Fibroblast of skin of left quadriceps (primary cell): ENCODE measurements at places on chromosomes 5 and 9.

GRCh38 chr5:149930043-149930748 lies 14.4 kb downstream of the PDE6A start:
- DNase-seq = no peak

GRCh38 chr5:35263266-35263877 lies 33.1 kb upstream of the PRLR start:
- no peak for DNase-seq

- no peak for DNase-seq
Observed at GRCh38 chr5:132469380-132470009, 21.1 kb downstream of the IRF1 start.

DNA sequence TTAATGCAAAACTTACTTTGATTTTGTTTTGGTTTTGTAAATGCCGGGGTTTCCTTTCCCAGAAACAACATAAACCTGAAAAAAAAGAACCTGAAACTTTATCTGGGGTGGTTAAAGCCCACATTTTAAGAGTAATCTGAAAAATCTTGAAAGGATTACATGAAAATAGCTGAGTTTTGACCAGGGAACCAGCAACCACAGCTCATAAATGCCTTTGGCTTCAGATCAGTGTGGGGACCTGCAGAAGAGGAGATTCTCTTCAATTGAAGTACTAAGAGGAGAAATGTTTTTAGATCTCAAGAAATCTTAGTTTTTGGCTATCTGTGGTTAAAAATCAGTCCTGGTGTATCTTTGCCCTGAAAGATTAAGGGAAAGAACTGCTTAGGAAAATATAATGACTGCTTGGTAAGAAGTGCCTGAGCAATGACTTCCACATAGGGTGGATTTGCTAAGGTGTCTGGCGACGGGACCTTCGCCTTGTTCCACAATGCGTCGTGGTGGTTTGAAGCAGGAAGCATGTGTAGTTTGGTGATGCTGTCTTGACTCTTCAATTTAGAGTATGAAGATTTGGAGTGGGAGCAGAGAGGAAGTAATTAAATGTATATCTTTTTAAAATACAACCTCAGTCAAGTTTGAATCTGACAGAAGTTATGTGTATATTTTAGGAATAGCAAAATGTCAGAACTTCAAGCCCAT lies 186.5 kb downstream of the MAN2A1 start:
- DNase-seq = no peak

- DNase-seq = no peak
Observed at GRCh38 chr5:140664030-140664358, 710 bp upstream of the WDR55 start.

GRCh38 chr9:22373636-22374035 lies 73.0 kb upstream of the DMRTA1 start:
- no peak for DNase-seq

GRCh38 chr5:82349652-82350051 lies 71.5 kb upstream of the RPS23 start:
- DNase-seq = no peak

DNA sequence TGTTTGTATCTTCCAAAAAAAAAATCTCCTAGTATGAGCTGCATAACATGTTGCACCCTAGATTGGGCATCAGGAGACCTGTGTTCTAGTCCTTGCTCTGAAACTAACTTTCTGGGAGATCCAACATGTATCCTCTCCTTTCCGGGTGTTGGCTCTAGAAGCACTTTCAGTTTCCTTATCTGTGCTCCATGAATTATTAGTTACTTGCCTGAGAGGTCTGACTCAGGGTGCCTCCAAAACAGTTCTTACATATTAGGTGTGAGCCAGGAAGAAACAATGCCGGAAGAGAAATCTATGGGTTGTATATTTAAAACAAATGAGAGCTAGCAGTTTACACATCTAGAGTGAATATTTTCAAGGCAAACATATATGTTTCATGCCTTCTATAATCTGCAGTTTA lies 36.7 kb upstream of the SLC36A2 start:
- DNase-seq = no peak

DNA sequence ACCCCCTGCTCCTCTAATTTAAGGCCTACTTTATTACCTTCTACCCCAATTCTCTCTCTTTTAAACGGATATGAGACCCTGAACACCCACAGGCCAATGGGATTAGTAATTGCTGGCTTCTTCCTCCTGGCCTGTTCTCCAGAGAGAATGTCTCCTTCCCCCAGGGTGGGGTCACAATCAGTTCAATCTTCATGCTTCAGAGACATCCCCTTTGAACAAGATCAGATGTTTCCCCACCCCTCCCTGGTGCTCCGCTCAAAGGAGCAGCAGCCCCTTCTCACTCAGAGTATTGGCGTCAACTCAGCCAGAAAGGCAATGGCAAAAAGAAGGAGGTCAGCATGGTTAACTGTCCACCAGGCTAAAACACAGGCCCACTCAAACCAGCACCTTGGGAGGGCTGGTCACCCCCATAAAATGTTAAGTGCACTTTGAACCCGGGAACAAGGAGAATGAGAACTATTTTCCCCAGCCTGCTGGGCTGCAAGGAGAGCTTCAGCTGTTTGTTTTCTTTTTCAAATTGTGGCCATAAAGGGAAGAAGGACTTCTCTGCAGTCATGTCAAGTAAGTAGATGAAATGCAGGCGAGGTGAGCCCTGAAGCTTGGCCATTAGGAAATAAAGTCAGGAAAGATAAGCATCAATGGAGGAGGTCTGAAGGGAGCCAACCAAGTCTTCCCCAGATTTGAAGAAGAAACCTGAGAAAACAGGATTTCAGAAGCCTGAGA lies 20.1 kb downstream of the LHFPL2 start:
- no peak for DNase-seq

GRCh38 chr5:90337449-90338052 lies 72.0 kb downstream of the CETN3 start:
- no peak for DNase-seq

GRCh38 chr5:141848744-141849414 lies 29.3 kb downstream of the PCDH1 start:
- no peak for DNase-seq

DNA sequence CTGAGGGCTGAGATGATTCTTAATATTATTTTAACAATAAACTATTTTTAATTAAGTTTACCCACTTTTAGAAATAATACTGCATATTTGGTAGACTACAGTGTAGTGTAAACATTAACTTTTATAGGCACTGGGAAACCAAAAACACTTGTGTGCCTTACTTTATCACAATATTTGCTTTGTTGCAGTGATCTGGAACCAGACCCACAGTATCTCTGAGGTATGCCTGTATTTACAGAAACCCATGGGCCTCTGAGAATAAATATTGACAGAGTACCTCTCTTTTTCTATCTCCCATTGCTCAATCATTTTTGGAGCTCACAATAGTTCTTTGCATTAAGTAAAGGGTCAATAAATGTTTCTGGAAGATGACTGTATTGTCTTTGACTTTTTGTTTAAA lies 73.3 kb downstream of the SLCO4C1 start:
- DNase-seq = no peak

DNA sequence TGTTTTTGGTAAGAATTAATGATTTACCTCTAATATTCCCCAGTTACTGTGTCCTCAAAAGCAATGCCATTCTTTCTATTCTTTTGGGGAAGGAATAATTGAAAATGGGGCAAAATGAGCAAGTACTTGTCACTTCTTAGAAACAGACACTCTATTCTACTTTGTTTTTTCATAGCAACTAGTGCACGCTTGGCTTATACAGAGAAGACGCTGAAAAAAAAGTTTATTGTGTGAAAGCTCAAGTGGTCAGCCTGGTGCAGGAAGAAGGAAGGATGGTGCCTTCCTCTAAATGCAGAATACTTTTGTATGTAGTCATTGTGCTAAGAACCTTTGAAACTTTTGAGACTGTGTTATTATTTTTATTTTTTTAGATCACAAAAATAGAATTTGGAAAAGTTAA lies 29.6 kb downstream of the ANKDD1B start:
- no peak for DNase-seq

DNA sequence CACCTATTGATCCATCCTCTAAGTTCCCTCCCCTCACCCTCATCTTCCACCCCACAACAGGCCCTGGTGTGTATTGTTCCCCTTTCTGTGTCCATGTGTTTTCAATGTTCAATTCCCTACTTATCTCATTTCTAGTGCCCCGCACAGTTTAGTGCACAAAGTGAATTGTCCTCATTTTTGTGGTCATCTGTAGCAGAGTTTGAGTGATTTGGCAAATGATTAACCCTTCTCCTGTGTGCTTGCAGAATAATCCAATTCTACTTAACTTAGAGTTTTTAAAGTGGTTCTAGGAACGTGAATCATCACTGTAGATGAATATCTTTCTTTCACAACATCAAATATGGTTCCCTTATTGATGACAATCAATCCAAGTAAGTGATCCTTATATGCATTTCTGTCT lies 6.3 kb upstream of the HAPLN1 start:
- DNase-seq = peak; percentile 68

DNA sequence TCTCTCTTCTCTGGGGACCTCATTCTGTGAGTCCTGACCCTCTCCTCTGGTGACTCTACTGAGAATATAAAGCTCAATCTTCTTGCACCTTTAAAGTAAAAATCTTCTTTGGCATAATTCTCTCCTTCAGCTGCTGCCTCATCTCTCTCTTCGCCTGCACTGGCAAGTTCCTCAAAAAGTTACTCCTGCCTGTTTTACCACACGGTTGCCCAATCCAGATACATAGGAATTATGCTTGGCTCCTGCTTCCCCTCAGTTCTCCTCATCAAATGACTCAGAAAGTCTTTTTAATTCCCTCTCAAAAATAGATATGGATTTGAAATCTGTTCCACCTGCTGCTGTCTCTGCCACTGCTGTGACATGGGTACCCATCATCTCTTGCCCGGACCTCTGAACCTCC lies 14.4 kb upstream of the HRCT1 start:
- DNase-seq = no peak

DNA sequence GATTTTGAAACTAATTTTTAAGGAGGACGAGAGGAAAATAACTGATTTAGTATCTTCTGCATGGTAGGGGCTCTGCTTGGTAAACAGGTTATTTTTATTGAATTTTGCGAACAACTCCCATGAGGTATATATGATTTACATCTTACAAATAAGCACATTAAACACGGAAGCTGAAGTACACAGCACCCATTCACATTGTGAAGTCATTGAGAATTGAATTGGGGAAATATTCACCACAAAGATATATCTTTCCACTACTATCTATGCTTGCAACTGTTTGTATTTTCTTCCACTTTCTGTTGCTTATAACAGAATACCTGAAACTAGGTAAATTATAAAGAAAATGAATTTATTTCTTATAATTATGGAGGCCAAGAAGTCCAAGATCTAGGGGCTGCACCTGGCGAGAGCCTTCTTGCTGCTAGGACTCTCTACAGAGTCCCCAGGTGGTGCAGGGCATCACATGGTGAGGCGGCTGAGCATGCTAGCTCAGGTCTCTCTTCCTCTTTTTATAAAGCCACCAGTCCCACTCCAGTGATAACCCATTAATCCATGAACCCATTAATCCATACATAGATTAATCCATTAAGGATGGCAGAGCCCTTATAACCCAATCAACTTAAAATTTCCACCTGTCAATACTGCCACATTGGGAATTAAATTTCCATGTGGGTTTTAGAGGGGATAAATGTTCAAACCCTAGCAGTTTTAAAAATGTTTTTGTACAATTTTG lies 79.0 kb upstream of the ZNF608 start:
- DNase-seq = no peak

GRCh38 chr5:133205649-133206048 lies 153.8 kb downstream of the HSPA4 start:
- DNase-seq = no peak

DNA sequence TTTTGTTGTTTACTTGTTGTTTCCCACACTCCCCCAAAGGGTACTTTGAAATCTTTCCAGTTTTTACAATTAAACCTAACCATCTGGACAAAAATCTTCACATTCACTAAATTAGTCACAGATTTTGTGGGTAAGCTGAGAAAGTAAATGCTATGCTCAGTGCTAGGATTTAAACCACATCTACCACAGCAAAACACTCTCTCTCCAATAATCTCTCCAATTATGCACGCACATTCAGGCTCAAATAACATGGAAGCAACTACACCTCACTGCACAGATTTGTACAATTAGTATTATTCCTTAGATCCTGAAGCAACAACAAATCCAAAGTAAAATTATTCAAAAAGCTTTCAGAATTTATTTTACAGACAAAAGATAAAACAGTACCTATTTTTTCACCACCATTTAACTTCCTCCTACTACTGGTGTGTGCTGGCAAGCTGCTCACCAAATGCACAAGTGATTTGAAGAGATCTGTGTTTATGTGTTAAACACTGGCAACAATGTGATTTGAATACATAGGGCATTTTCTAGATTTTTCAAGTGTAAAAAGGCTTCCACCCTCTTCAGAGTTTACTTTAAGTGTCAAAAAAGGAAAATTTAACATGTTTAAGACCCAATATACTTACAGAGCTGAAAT lies 16.6 kb downstream of the ZNF608 start:
- DNase-seq = peak; percentile 79

DNA sequence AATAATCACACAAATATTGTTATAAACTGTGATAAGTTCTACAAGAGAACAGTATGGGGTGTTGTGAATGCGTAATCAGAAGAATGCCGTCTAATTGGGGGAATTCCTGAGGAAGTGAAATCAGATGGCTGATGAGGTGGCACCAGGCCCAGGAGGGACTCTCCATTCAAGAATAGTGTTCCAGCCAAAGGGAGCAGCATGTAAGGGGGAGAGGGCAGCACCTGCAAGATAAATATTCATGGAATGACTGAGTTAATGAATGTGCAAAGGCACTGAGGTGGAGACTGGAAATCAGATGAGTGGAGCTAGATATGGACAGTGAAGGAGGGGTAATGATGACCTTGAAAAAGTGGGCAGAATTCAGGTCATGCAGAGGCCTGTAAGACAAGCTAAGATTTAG lies 250.6 kb downstream of the ARRDC3 start:
- no peak for DNase-seq

- DNase-seq = no peak
Observed at GRCh38 chr9:130300739-130301138, 35.2 kb downstream of the HMCN2 start.

GRCh38 chr9:121781145-121781548 lies 129.7 kb downstream of the DAB2IP start:
- DNase-seq = no peak

DNA sequence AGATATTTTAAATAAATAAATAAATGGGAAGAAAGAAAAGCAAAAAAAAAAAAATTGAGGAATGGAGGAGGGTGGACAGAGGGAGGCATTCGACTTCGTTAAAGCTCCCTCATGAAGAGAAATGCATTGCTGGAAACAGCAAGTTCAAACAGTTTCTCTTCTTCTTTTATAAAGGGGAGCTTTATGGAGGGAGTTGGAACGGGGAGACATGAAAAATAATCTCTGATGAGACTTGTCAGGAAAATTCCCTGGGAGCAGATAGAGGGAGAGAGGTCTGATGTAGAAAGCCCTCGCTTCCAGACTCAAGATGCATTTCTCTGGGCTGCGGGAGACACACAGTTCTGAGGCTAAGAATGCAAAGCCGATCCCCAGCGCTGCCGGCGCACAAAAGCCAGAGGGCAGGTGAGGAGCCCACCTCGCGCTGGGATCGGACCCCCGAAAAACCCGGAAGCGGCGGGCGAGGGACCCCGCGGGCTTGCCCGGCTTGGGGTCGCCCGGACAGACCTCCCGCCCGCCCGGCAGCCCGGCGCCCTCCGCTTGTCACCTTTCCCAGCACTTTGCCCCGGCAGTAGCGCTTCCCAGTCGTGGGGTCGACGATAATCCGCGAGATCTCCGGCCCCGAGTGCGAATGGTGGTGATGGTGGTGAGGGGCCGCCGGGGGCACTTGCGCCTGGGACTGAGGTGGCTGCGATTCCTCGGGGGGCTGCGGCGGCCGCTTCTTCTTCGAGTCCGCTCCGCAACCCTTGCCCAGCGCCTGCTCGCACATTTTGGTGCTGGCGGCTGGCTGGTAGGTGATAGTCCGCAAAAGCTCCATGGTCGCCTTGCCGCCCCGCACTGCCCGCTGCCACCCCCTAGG lies 512 bp downstream of the PLK2 start:
- no peak for DNase-seq

GRCh38 chr5:133304707-133305216 lies 252.9 kb downstream of the HSPA4 start:
- no peak for DNase-seq
